Activated gamma-delta T cell treated with anti-CD3 and anti-CD28 coated beads, Interleukin-2, amount 50 U/mL, for 16 hours (primary cell): ENCODE measurements at places on chromosomes 3 and 15.

- no peak for DNase-seq
Measured at GRCh38 chr15:69467636-69468035, 15.0 kb downstream of the RPLP1 start.

- no peak for DNase-seq
Measured at GRCh38 chr3:71397046-71397445, 186.5 kb downstream of the FOXP1 start.

- no peak for DNase-seq
Measured at GRCh38 chr15:101174152-101174920, 77.5 kb downstream of the CHSY1 start.

- DNase-seq = no peak
Measured at GRCh38 chr3:100720426-100720825, 11.1 kb downstream of the TFG start.

GRCh38 chr3:104436506-104436905 lies 930.2 kb upstream of the ALCAM start:
- no peak for DNase-seq

- no peak for DNase-seq
Measured at GRCh38 chr3:67037615-67038014, 39.5 kb downstream of the KBTBD8 start.

DNA sequence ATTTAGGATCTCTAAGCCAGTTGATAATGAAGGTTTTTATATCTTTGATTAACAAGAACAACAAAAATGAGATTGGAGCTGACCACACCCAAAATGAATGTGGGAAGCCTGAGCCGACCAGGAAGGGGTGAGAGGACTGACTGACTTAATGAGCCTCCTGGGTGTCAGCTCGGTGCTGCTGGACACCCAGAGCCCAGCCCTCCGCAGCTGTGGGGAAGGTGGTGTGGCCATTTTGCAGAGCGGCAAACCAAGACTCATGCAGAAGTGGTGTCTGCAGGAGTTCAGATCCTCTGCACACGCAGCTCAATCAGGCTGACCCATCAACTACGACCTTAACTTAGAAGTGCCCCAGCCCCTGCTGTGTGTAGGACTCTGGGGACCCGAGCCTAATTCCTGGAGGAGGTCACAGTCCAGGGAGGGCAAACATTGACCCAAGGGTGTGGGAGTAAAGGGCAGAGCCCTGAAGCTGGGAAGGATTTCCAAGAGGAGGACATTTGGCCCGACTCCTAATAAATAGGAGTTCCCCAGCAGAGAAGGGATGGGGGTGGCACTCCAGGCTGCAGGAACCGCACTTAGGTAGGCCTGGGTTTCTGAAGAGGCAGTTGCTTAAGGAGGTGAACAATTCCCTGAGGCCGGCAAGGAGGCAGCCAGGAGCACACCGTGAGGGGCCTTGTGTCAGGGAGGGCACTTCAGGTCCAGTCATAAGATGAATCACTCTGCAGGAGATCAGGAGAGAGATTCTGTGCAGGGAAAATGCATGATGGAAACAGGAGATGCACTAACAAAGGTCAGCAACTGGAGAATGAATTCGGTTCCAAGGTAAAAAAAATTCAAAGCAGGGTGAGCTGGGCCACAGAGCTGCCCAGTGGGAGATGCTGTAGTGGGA lies 197.1 kb upstream of the TPM1 start:
- DNase-seq = no peak

- DNase-seq = no peak
Measured at GRCh38 chr3:152356870-152357276, 88.1 kb downstream of the MBNL1 start.

DNA sequence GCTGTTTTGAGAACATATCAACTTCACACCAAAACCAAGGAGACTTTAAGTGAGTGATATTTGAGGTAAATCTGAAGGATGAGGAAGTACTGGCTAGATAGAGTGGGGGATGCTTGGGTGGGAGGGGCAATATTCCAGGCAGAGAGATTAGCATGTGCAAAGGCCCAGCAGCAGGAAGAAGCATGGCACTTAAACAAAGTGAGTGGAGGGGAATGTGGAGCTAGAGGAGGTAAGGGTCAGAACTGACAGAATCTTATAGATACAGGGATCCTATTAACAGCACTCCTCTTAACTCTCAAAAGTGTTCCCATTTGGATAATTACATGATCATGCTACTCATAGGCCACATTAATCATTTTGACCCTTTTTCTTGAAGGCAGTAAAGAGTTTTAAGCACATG lies 41.4 kb upstream of the SPRED1 start:
- DNase-seq = no peak

GRCh38 chr3:60764870-60765269 lies 486.4 kb downstream of the FHIT start:
- no peak for DNase-seq

GRCh38 chr15:34621675-34622074 lies 38.2 kb upstream of the GOLGA8B start:
- no peak for DNase-seq

DNA sequence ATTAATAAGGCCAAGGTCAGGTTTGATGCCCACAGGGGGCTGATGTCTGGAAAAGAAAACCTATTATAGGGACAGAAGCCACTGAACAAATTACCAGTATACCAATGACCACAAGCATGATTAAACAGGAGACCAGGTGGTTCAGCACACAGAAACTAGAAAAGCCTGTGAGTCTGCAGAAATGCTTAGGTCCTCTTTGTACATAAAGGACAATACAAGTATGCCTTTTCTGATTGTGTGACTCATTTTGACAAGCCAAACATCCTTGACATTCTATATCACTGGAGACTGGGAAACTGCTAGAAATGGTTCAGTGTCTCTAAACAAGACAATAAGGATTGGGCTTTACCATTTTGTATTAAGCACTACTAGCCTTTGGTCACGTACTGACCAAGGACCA lies 113.2 kb upstream of the MYO5C start:
- DNase-seq = no peak

DNA sequence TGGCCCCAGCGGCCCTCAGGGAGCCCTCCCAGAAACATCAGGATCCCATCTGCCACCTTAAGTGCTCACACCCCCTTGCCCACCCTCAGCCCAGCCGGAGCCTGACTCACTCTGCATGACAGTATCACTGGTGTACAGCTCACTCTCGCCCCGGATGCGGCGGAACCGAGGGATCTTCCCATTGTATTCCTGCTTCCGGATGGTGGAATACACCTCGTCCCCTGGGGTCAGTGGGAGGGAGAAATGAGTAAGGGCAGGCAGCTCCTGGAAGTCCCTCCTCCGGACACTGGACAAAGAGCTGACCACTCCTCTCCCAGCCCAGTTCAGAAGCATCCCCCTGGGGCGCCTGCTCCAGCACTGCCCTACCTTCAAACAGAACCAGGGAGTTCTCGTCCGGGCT lies 16.5 kb downstream of the SEMA7A start:
- DNase-seq = no peak

GRCh38 chr3:80215191-80215590 lies 447.4 kb upstream of the ROBO1 start:
- no peak for DNase-seq

DNA sequence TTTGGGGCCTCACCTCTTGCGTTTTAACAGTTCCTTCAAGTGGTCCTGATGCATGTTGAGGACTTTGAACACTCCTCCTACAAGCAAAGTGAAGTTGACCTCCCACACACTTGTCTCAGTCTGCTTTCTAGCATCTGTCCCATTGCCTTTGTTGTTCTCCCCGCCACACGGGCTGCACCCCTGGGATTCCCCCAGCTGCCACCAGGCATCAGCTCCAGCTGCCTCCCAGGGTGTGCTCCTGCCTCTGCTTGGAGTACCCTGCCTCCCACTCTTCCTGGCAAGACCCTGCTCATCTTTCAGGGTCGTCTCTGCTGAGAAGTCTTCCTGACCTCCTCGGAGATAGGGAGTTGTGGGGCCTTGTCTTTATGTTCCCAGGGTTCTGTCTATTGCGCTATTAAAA lies 52.2 kb downstream of the IGF1R start:
- no peak for DNase-seq

- no peak for DNase-seq
Measured at GRCh38 chr3:126859415-126860246, 123.3 kb upstream of the PLXNA1 start.

DNA sequence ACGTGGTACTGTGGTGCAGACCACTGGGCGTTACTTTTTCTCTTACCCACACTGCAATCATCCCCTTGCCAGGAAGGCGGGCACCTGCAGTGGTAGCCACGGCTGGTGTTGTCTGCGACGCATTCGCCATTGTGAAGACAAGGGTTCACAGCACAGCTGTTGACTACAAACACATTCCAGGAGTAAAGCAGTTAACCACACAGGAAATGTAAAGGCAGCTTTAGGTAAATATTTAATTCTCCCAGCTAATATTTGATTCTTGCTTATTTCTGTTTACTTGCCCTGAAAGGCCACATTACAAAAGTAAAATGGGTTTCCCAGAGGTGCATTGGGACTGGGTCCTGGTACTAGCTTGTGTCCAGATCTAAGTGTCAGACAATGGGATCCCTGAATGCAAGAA lies 45.4 kb downstream of the HEG1 start:
- DNase-seq = no peak

DNA sequence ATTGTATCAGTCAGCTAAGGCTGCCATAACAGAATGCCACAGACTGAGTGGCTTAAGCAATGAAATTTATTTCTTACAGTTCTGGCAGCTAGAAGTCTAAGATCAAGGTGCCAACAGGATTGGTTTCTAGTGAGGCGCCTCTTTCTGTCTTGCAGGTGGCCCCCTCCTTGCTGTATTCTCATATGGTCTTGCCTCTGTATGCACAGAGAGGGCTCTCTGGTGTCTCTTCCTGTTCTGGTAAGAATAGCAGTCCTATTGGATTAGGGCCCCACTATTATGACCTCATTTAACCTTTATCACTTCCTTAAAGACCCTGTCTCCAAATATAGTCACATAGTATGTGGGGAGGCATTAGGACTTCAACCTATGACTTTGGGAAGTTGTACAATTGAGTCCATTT lies 253.9 kb downstream of the EDEM1 start:
- DNase-seq = no peak

- DNase-seq = no peak
Measured at GRCh38 chr15:85402195-85402881, 21.9 kb downstream of the AKAP13 start.

GRCh38 chr3:8776406-8776805 lies 7.0 kb upstream of the OXTR start:
- no peak for DNase-seq

DNA sequence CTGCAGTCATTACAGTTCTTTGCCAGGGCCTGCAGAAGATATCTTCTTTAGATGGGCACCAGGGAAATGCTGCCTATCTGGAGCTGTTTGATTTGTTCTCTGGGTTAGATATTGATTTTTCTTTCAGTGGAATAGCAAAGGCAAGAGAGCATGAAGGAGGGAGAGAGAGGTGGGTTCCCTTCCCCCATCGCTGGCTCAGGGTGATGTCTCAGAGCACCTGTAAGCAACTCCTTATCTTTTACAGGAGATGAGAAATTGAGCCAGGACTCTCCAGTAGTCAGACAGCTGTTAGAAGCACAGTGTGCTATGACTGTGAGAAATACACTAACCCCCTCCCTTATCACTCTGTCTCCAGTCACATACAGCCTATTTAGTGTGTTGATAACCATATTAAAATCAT lies 89.3 kb upstream of the SLC24A5 start:
- no peak for DNase-seq

DNA sequence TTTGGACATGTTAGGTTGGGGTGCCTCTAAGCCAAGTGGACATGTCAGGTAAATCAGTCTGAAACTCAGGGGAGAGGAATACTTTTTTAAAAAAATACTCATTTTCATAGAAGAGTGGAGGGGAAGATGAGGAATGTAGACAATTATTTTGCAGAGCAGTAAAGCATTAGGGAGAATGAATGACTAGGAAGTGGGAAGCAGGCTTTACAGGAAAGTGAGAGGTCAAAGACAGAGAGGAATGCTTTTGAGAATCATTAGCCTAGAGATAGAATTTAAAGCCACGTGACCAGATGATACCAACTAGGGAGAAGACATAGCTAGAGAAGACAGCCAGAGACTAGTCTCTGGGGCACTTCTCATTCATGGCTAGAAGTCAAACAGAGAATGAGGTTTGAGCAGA lies 91.0 kb downstream of the RAD18 start:
- DNase-seq = no peak

DNA sequence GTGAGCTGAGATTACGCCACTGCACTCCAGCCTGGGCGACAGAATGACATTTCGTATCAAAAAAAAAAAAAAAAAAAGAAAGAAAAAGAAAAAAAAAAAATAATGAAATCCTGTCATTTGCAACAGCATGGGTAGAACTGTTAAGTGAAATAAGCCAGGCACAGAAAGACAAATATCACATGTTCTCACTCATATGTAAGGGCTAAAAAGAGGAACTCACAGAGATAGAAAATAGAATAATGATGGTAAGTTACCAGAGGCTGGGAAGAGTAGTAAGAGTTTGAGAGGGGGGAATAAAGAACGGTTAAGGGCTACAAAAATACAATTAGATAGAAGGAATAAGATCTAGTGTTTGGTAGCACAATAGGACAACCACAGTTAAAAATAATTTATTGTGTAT lies 19.7 kb downstream of the DENND6A start:
- DNase-seq = no peak

GRCh38 chr3:195755791-195756676 lies 35.3 kb downstream of the MUC20 start:
- DNase-seq = no peak

DNA sequence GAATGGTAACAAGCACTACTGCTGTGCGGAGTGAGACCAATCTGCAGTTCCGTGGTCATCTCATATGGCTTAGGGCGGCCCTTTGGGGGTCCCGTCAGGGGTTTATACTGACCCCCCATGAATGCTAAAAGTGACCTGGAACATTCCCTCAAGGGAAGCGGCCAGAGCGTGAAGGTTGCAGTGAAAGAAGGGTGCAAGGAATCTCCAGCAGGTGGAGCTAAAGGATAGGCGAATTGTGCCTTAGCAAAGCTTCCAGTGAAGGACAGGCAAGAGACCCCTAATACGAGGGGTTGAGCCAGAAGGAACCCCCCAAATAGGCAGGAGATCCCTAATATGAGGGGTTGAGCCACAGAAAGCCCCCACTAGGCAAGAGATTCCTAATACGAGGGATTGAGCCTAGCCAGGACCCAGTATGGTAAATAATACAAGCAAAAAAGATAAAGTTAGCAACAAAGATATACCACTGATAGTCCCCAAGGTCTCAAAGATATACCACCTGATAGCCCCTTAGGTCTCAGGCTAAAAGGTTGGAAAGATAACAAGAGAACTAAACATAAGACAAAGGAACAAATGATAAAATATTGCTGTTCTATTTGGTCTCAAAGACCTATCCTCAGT lies 32.8 kb downstream of the ZNF589 start:
- DNase-seq = peak; percentile 23

DNA sequence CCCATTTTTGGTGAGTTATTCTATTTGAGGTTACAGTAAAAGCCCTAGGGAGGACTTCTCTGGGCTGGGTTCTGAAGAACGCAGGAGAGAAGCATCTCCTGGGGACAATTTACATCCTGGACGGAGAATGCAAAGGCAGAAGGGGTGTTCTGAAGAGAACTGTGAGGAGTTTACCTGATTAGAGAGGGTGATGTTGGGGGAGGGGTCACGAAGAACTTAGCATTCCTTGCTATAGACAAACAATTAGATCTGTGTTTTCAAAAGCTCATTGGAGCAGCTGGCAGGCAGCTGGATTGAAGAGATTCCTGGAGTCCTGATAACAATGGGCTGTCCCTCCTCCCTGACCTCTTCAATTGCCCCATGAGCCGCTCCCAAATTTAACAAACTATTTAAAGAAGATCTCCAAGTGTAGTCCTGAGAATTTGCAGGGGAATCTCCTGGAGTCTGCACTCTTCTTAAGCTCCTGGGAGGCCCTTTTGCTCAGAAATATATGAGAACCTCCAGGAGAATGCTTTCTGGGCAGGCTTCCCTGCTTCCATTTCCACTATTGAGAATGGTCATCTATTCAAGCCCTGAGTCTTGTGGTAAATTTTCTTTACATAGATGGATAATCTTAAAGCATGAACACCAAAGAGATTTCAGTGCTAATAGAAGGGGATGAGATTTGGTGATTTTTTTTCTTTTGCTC lies 55.3 kb downstream of the ARHGAP31 start:
- no peak for DNase-seq
